ENCODE measurements at places on chromosomes 2 and 18. TPM values are rescaled to one million over a fixed set of nuclear protein-coding genes. Genes with fewer than 3 reads are reported as not detected.

DNA sequence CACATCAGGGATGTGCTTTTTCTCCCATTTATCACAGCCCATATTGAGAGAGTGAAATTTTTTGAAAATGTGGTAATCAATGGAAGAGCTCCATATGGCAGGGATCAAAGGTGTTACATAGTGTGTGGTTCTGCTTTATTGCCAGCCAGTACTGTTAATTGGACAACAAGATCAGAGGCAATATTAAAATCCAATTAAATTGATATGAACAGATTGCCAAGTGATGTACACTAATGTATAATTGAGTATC is 338.9 kb downstream of the BCL11A start:
- no peak for DNase-seq

DNA sequence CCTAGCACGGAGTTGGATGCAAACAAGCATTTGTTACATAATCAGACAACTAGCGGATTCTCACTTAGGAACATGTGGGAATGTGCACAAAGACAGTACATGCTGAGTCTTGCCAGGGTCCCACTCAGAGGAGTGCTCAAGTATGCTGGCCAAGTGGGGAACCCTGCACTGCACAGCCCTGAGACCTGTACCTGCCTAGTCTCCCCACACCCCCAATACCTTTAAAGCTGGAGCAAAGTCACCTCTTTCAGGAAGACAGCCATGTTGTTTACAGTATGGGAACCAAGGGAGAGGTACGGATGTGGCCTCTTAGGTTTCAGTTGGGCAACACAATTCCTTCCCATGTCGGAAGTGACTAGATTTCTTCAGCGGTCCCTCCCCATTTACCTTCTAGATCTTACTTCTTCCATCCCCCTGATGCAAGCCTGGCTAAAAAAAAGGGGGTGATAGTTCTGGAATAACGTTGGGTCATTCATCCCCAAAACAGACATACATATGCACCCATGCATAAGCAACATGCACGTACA is 10.7 kb downstream of the CXCR1 start:
- DNase-seq: no peak

- DNase-seq: no peak
Measured at GRCh38 chr2:66032226-66032775, 402.6 kb upstream of the MEIS1 start.

DNA sequence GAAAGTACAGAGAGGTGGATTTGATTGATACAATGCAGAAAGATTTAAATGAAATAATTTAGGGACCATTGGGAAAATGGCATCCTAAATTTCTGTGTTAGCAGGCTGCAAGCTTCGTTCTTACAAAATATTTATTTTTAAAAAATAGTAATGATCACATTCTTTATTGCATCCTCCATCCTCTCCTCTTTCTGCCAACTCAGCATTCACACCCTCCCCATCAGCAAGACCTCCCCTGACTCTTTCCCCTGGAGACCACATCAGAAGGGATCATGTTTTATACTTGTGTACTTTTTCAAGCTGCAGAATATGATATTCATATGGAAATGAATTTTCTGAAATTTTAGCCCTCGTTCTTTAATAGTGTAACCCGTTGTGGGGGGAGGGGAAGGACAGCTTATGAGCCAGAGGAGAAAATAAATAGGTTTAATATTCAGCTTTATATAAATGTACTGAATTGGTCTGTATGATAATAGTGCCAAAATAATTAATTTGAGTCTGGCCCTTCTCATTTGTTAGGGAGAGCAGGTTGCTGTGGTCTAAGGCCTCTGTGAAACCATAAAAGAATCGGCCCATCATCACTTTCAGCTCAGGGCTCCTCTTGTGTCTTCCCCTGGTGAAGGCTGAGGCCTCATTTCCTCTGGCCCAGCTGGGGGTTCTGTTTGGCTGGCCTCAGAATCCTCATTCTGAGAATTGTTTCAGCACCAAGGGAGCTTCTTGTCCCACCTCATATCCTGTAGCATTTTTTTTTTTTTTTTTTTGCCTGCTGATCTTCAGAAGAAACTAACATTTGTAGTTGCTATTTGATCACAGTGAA is 330.8 kb downstream of the TXNL1 start:
- no peak for DNase-seq

DNA sequence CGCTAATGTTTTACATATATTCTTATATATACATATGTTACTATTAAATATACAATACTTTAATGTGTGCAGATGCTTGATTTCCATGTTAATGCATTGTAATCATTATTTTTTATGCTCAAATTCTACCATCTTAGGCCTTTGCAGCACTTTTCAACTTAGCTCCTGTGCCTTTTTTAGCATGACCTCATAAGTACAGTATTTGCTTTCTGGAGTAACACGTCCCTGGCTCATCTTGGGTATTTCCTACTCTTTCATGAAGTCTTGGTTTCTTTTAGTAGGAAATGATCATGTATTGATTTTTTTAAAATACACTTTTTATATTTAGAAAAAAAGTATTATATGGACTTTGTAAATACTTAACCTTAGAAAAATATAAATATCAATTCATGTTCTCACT is 36.5 kb downstream of the CAB39 start:
- no peak for DNase-seq

DNA sequence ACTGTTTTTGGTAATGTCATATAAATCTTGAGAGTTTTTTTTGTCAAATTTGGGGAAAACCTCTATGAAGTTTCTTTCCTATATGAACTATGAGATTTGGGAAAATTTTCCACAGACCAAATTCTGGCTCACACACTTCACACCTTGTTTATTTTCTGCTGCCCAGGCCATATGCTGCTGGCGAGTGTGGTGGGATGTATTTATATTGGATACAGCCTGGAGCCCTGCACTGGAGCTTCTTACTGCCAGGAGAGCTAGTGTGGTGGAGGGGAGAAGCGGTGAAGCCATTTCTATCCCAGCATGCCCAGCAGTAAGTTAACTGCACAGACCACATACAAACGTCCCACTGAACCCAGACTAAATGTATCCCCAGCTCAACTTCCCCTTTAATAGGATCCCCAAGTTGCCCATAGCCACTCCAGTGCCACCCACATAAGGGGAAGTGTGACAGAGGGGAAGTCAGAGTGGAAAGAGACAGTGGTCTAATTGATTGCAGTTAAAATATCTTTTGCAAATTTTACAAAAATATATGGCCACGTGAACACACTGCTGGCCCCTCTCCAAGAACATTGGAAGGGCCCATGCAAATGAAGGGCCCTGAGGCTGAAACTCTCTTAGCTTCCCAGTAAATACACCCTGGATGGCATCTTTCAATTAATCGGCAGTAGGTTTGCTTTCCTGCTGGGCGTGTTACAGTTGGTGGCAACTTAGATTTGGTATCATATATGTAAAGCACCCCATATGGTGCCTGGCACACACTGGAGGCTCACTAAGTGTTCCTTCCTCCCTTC is 146.6 kb upstream of the ITGA6 start:
- no peak for DNase-seq

DNA sequence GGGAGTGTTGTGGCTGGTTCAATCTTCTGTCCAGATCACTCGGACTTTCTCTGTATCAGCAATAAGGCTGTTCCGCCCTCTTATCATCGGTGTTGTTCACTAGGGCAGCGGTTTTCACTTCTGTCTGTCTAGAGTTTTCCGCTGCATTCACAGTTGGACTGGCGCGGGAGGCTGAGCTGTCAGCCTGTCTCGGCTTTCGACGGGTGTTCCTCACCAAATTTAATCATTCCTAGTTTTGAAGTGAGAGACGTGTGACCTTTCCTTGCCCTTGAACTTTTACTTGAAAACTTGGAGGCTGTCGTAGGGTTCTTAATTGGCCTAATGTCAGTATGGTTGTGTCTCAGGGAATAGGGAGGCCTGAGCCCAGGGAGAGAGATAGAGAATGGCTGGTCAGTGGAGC is 108.3 kb downstream of the NFATC1 start:
- no peak for DNase-seq

DNA sequence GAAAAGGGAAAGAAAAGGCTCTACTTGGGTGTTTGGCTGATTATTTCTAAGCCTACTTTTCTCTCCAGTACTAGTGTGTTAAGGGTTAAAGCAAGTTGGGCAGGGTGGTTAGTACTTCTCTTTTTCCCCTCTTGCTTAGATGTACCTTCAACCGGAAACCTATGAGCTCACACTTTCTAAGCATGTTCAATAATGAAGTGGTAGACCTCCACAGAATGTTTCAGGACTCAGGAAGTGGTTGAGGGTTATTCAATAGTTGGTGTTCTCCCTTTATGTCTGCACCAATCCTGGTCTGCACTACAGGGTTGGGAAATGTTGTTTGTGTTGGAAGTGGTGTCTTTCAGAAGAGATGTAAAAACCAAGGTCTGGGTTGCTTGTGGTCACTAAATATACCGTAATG is 137.1 kb downstream of the ZEB2 start:
- DNase-seq: no peak

Gene TCF23
- not detected for total RNA-seq

Gene PRKAG3
- total RNA-seq: not detected

Gene PAIP2B
- 42.3 TPM for total RNA-seq

DNA sequence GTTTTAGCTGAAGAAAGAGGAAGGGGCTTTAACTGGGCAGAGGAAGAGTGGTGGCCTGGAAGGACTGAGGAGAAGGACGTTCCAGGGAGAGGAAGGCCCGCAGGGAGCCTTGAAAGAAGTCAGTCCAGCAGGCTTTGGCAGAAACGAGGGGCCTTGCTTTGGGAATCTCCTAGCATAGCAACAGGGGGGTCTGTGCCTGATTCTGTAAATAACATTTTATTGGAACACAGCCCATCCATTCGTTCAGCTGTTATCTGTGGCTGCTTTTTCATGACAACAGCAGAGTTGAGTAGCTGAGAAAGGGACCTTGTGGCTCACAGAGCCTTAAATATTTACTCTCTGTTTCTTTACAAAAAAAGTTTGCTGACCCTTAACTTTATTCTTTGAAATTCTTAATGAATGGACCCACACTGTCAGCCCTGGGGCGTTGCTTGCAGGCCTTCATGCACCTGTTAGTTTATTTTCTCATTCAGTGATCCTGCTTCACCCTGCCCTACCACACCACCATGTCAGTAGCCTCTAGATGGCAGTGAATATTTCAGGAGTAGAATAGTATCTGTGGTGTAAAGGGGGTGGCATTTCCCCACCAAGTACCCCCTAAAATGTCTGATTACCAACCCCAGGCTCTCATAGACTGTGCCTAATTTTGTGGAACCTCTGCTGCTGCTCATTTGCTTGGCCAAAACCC is 61.0 kb downstream of the MGAT5 start:
- no peak for DNase-seq

- DNase-seq: no peak
Measured at GRCh38 chr2:231612109-231612455, 19.4 kb downstream of the TEX44 start.

DNA sequence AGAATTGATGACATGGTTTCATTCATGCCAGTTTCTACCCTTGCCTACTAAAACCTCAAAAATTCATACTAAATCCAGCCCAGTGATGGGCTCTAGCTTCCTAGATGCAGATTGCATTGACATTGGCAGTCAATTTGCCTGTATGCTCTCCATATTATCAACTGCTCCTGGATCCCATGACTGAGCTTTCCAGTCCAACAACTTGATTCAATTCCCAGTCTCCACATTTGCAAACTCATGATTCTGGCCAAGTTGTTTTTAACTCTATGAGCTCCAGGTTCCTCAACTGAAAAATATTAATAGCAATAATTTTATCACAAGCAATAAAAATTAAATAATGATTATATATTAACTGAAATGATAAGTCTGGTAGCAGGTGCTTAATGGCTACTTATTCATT is 51.0 kb upstream of the DSC1 start:
- DNase-seq: no peak

DNA sequence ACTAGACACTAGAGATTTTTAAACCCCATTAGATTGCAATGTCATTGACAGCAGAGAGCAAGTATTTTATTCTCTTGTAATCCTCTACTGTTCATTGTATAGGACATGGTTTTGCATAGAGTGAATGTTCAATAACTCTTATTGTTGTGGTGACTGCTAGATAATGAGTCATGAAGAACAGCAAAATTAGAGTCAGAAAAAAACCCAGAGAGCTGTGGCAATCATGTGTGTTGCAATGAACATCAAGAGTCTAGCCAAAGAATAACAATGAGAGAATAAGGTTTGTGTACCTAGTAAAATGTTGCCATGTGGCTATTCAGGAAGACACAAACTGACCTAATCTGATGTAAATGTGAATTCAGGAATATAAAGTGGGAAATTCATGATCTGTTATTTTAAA is 684.0 kb downstream of the DSC3 start:
- DNase-seq: no peak

Gene COL4A3
- total RNA-seq: 1.3 TPM

DNA sequence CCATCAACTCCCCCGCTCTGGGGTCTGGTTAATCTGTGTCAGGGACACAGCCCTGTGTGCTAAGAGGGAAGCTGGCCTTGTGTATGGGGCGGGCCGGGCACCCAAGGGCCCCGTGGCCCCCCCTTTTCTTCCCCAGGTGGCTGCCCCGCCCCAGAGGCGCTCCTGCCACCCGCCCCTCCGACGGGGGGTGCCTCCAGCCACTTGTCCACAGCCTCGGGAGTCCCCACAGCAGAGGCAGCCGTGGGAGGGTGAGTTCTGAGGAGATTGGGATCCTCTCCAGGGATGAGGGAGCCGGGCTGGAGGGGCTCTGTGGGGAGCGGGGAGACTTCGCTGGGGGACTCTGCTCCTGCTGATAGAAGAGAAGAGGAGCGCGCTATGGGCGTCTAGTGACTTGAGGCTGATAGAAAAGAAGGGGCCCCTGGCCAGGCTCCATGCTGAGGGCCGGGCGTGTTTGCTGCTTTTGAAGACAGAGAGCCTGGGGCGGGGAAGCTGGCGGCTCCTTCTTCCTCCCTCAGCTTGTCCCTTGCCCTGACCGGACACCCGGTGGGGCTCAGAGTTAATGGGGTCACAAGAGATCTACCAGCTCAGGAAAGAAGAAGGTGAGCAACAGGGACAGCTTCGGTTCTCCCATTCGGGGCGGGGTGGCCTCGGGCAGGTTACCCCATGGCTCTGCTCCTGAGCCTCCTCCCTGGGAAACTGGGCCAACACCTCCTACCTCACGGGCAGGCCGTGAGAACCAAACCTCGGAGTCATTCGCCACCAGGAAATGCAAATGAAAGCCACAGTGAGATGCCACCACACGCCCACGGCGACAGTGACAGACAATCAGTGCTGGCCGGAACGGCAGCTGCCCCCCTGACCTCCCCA is 89.4 kb upstream of the TAF1B start:
- DNase-seq: no peak

DNA sequence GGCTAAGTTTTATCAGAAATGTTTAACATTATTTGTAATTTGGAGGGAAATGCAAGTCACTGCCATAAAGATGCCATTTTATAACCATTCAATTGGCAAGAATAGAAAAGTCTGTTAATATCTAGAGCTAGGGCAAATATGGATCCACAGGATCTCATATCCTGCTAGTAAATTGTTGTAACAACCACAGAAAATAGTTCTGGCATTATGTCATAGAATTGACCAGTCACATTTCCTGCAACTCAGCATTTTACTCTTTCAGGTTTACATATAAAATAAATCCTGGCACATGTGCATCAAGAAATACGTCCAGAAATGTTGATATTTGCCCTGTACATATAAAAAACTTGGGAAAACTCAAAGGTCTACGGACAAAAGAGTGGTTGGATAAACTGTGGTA is 32.9 kb downstream of the OSBPL6 start:
- DNase-seq: no peak

Data from dorsolateral prefrontal cortex (tissue), 122 donors.